Ovary (tissue), 10 donors: ENCODE measurements at places on chromosomes 16 and 17. TPM values are rescaled to one million over a fixed set of nuclear protein-coding genes. Genes with fewer than 3 reads are reported as not detected.

DNA sequence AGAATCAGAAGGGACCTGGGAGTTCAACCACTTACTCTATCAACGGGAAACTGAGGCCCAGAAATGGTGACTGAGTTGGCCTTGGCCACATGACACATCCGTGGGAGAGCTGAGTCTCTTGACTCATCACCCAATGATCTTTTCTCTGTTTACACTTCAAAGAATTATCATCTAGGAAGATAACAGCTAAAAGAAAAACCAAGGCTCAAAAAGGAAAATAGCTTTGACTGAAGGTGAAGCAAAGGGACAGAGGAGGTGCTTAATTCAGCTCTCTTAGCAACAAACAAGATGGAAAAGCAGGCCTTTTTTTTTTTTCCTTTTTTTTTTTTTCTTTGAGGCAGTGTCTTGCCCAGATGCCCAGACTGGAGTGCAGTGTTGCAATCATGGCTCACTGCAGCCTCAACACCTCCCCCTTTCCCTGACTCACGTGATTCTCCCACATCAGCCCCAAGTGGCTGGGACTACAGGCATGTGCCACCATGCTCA lies 16.7 kb downstream of the ERCC4 start:
- H3K27ac ChIP-seq = no peak overlapping the region
- no peaks in the 10 kb centered on the region for H3K36me3 ChIP-seq
- no peaks in the 10 kb centered on the region for H3K27me3 ChIP-seq
- peaks cover 2% of the 10 kb centered on the region for H3K4me1 ChIP-seq

- H3K27me3 ChIP-seq = no peaks in the 10 kb centered on the region
- H3K4me1 ChIP-seq = peaks cover 6% of the 10 kb centered on the region
- no peak for DNase-seq
- H3K27ac ChIP-seq = no peak overlapping the region
Observed at GRCh38 chr17:78838574-78839005, 2.0 kb downstream of the USP36 start.

ZNF597 gene
- 1.8 TPM for total RNA-seq

CCL8 gene
- 1.2 TPM for total RNA-seq

- no peaks in the 10 kb centered on the region for H3K27me3 ChIP-seq
- no peak overlapping the region for H3K27ac ChIP-seq
- no peak for DNase-seq
- no peaks in the 10 kb centered on the region for H3K36me3 ChIP-seq
- H3K4me3 ChIP-seq = no peak overlapping the region
- peaks cover 1% of the 10 kb centered on the region for H3K4me1 ChIP-seq
Observed at GRCh38 chr17:15185625-15185991, 79.5 kb downstream of the PMP22 start.

TBC1D3K gene
- total RNA-seq = not detected

PRR35 gene
- total RNA-seq = not detected
